Smooth muscle cell of the coronary artery (primary cell): ENCODE measurements at places on chromosomes 11 and 22. TPM values are rescaled to one million over a fixed set of nuclear protein-coding genes. Genes with fewer than 3 reads are reported as not detected.

Gene ANO9
- not detected in 2 replicates for total RNA-seq

Gene TRIM68
- 6.2 and 9.5 TPM in 2 replicates for total RNA-seq

Gene LRP5
- 28.7 and 38.6 TPM in 2 replicates for total RNA-seq

Gene CALCA
- not detected in 2 replicates for total RNA-seq

Gene MAPK8IP2
- 0.08 and 0.12 TPM in 2 replicates for total RNA-seq

Gene CAT
- total RNA-seq: 44.5 and 87.3 TPM in 2 replicates

Gene SHISAL1
- total RNA-seq: 2.5 and 6.5 TPM in 2 replicates
